ENCODE measurements at places on chromosomes 6 and 20.

GRCh38 chr6:154783229-154783628 lies 50.0 kb downstream of the SCAF8 start:
- no peak for DNase-seq

DNA sequence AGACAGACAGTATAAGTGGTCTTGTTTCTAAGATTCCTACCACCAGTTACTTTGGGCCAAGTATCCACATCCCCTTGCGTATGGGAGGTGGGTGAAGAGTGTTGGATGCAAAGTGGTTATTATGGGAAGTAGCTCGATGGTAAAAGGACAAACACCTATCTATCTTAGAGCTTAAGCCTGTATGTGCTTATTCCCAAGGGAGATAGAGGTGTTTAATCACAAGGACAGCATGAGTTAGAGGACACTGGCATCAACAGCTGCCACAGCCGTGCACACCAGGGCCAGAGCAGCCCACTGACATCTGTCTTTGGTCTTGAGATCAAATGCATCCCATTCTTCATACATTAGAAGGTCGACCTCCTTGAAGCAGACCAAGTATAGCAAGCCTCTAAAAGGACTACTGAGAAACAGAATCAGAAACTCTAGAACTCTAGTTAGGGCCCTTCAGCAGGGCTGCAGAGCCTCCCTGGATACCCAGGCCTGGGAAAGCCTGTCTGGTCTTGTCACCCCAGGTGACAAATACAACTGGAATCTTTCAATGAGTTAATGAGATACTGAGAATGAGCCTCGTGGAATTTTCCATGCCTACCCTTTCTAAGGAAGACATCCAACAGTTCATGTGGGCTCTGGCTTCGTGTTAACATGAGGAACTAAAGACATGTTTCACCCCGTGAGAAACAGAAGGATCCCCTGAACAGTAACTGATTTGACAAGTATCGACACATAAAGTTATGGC lies 28.7 kb downstream of the TXNDC5 start:
- DNase-seq = no peak

DNA sequence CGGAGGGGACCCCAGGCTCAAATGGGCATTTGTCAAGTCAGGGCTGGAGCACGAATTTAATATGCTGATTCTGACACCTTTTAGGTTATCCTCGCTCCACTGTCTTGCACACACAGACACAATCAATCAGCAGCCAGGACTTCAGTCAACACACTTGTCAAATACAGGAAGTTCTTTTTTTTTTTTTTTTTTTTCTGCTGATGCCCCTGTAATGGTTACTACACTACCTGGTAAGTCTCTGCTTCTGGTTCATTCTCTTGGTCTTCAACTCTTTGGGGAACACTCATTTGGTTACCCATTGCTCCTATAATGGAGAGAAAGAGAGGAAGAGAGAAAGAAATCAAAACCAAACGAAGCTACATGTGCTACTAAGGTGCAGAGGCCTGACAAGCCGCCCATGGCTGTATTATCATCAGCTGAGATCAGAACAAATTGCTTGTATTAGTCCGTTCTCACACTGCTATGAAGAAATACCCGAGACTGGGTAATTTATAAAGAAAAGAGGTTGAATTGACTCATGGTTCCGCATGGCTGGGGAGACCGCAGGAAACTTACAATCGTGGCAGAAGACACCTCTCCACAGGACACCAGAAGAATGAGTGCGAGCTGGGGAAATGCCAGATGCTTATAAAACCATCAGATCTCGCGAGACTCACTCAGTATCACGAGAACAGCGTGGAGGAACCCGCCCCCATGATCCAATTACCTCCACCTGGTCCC lies 11.8 kb downstream of the BCAS1 start:
- no peak for DNase-seq

DNA sequence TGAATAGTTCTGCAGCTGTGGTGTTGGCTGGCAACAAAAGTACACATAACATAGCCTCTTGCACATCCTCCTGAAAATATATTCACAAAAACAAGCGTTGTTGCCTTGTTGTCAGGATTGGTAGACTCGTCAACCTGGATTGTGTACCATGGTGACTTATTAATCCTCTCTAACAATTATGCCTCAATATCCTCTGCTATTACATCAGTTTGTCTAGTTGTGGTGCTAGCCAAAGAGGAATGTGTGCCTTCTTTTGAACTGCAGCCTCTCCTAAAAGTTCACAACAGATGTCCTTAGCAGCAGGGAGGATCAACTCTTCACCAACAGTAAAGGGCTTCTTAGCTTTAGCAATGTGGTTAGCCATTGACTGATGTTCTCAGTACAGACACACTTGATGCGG lies 3.6 kb upstream of the SF3B5 start:
- DNase-seq = no peak

DNA sequence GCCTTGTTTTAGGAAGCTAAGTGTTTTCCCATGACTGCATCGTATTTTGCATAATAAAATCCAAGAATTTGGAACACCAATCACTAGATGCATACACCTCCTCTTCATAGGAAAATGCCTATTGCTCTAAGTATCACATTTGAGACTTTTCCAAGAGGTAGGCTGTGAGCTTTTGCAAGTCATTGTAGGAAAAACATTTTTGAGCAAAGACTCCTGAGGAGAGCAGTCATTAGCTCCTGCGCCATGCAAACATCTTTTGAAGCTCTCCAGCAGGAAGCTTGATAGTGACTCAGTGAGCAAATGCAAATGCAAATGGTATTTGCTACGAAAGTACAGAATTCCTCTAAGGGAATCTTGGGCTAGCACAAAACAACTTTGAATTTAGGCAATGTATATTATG lies 750.4 kb downstream of the QKI start:
- no peak for DNase-seq

DNA sequence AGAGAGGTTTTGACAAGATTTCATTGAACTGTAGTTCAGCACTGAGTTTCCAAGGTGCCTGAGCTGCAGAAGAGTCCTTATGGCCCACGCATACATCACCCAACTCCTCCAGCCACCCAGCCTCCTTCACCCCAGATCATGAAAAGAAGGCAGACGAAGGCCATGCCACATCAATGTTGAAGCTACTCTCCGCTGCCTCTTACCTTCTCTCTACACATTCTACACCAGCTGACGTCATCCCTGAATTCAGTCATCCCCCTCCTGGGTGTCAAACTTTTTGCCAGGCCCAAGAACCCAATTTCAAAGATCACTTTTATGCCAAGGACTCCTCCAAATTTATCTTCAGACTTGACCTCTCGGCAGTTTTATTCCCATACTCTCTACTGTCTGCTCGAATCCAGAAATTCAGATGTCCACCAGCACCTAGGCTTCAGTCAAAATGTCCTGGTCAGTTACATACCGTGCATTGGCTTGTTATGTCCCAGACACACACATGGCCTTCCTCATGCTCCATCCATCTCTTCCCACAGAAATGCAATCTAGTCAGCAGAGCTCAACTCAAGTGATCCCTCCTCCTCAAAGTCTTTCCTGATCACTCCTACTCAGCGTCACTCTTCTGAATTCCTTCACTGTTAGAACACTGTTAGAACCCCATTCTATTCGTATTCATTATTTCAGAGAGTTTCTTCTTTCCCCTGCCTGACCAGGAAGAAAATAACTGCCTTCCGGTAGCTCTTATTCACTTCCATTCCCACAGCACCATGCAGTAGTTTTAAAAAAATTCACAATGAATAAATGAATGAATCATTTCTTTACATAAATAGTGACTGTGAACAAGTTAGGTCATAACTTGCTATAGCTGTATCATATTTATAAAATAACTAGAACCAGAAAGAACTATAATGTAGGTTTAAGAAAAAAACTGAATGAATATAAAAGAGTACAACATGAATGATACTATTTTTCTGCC lies 11.5 kb downstream of the ATXN1 start:
- DNase-seq = no peak

- no peak for DNase-seq
Measured at GRCh38 chr6:81977486-81977885, 225.0 kb upstream of the TENT5A start.

GRCh38 chr6:73225396-73225795 lies at the start of gene KHDC1L:
Gene KHDC1L, minus strand, starts transcription at chr6:73225496. Its CDS starts 88 bp downstream, at chr6:73225408.
- DNase-seq = no peak

- no peak for DNase-seq
Measured at GRCh38 chr6:132446141-132446854, 45.0 kb upstream of the MOXD1 start.

DNA sequence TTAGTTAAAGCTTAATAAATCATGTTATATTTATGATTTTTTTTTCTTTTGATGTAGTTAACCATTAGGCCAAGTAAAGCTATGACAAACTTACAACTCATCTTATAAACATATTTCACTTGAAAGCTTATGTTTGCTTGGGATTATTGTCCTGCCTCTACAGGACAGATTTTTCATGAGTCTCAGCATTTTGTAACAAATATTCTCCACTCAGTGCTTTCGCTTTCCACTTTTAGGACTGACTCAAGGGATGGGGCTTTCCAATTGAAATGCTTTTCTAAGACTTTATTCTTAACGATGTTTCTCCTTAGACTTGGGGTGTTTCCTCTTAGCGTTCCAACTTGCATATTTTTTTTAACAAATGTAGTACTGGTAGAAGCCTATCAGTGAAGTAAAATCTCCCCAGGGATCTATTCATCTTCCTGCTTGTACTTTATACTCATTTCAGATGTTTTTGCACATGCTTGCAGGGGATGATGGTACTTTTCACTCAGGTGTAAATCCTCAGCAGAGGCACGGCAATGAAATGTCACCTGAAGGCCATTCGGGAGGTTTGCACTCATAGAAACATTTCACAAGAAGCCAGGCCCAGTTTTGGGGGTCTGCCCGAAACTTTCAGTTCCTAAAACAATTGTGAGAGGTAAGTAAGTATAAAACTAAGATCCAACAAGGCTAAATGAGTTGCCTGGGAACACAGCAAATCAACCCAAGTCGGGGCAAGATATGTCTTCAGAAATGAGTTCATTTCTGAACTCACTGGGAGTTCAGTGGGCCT lies 298.1 kb upstream of the FOXQ1 start:
- DNase-seq = no peak

GRCh38 chr6:153976921-153977693 lies 61.9 kb upstream of the OPRM1 start:
- no peak for DNase-seq

DNA sequence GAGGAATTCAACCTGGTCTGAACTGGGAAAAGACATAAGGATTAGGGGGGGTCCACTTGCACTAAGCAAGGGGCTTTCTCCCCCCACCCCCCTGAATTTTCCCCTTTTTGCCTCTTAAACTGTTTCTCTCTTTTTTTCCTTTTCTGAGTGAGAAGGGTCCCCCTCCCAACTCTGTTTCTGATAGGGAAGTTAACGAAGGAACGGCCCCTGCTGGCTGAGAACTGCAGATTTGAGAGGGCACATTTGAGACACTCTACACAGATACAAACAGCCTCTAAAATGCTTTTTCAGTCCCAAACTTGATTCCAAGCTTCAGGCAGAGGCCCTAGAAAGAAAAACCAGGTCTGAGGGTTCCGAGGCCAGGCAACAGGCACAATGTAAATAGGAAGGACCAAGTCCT lies 91.7 kb downstream of the JARID2 start:
- no peak for DNase-seq

DNA sequence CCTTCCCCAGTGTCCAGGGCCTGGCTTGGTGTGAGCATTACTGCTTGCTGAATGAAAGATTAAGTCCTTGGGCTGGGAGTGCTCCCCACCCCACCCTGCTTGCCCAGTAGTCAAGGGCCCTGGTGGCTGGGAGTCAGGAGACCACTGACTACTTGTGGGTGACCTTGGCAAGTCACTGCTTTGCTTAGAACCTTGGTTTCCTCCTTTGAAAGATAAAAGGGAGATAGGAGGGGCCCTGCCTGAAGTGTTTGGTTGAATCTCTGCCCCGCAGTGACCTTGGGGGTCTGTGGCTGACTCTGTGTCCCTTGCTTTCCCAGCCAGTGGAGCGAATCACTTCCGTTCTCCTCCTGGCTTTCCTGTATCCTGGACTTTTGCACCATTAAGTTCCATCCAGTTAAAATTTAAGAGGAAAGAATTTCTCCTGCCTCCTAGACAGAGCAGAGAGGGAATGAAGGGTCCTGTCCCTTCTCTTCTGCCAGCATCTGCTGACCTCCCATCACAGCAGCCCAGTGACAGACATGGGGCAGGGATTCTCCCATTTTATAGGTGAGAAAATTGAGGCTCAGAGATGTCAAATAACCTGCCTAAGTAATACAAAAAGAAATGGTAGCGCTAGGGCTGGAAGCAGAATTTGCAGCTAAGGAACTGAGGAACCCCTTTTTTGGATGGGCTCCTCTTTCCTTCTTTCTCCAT lies 3.5 kb upstream of the EPB41L1 start:
- no peak for DNase-seq

DNA sequence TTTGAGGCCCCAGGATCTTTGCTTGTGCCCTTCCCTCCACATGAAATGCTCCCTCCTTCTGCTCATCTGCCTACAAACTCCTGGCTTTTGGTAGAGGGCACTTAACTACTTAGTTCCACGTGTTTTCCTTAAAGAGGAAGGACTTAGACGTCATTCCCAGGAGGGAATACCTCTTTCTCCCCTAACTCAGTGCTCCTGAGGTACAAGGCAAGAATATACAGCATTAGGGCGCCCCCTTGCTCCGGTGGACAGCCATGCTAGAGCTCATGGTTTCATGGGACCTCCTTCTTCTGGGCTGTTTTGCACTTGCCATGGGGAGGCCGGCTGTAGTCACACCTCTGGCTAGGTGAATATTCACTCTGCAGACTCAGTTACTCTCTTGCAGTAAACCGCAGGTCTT lies 93.8 kb upstream of the LY86 start:
- DNase-seq = no peak

DNA sequence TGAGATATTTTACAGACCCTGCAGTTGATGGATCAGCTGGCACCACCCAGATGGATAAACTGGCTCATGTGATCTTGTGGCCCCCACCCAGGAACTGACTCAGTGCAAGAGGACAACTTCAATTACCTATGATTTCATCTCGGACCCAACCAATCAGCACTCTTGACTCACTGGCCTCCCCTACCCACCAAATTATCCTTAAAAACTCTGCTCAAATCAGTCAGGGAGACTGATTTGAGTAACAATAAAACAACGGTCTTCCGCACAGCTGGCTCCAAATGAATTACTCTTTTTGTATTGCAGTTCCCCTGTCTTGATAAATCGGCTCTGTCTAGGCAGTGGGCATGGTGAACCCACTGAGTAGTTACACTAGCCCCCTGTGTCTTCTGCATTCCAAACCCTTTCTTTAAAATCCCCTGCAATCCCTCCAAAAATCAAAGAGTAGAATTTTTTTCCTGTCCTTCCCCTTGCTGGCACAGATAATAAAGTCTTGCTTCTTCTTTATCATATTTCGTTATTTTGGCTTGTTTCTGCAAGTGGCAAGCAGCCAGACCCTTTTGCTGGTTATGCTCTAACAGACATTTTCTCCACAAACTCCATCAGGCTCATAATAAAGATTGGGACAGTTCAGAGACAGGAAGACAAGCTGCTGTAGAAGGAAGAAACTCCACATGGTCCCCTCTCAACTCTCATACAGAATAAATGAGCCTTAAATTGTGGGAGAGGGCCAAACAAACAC lies 48.3 kb downstream of the OR2B6 start:
- no peak for DNase-seq

- no peak for DNase-seq
Measured at GRCh38 chr6:111207141-111207858, 120.0 kb downstream of the SLC16A10 start.

- no peak for DNase-seq
Measured at GRCh38 chr6:134296762-134297161, 21.1 kb downstream of the SGK1 start.
